ENCODE measurements at places on chromosomes 6 and 20.

GRCh38 chr6:79042088-79042798 lies 35.8 kb downstream of the PHIP start:
- no peak for DNase-seq

DNA sequence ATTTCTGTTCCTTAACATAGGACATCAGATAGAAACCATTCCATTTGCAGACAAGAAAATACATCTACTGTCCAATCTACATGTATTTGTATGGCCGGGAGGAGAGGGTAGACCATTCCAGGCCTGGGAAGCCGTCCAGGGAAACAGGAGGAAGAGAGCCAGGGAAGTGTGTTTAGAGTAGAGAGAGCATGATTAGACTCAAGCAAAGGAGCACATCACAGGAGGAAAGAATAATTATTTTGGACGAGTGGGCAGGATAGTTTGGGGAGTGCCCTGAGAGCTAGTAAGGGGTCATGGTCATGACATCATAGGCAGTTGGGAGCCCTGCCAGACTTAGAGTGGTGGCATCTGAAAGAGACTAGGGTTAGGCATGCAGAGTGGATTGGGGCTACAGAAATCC lies 250.0 kb downstream of the HIVEP2 start:
- DNase-seq, result no peak

DNA sequence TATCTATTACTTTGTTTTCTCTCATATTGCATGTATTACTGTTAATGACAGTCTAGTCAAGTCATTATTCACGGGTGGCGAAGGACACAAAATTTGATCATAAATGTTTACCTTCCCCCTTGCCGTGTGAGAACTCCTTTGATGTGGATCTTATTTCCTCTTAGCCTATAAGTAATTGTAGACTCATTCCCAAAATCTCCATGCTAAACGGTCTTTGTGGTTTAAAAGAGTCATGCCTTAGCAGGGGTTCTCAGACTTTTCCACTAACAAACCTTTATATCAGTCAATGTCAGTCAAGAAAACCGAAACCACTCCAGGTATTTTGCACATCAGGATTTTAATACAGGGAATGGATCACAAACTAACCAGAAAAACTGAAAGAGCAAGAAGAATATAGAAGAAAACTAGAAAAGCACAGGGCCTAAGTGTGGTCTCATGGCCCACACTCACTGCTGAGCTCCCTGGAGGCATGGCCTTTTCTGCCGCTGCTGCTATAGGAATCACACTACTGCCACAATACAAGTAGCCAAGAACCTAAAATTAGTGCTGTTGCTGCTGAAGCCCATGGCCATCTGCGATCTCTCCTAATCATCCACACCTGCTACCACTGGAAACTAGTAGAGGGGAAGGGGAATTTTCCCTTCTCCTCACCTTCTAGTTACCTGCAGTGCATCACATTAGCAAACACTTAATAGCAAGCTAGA lies 186.0 kb upstream of the POU3F2 start:
- no peak for DNase-seq

DNA sequence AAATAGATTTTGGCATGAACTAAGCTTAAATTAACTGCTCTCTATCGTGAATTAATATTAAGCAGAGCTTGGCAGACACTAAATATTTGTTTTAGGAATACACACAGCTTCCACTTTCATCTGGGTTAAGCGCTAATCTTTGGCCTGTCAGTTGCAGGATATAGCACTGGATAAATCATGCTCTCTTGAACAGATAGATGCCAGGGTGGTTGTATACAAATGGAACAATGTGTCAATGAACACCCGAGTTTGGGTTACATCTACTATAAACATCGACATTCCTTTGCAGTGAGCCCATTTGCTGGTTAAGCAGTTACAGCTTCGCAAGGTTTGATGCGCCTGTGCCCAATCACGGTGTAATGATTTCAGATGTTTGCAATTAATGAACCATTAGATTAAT lies 338.2 kb upstream of the ZFP64 start:
- no peak for DNase-seq

GRCh38 chr20:48463916-48464315 lies 363.9 kb downstream of the PREX1 start:
- no peak for DNase-seq

DNA sequence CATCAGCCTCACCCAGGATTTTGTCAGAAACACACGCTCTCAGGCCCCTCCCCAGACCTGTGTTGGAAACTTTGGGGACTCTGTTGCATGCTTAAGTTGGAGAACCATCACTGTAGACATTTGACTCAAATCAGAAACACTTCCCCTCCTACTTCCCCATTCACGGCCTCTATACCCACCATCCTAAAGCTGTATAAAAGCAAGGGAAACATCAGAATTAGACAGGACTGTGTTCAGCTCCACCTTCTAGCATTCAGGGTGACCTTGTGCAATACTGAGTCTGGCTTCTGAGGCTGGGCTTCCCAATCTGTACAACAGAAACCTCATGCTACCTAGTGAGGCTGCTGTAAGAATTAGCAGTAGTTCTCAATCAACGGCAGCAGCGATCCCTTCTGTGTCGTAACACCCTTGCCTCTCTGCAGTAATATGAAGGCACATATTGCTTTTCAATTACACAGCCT lies 252.3 kb downstream of the LY86 start:
- no peak for DNase-seq

DNA sequence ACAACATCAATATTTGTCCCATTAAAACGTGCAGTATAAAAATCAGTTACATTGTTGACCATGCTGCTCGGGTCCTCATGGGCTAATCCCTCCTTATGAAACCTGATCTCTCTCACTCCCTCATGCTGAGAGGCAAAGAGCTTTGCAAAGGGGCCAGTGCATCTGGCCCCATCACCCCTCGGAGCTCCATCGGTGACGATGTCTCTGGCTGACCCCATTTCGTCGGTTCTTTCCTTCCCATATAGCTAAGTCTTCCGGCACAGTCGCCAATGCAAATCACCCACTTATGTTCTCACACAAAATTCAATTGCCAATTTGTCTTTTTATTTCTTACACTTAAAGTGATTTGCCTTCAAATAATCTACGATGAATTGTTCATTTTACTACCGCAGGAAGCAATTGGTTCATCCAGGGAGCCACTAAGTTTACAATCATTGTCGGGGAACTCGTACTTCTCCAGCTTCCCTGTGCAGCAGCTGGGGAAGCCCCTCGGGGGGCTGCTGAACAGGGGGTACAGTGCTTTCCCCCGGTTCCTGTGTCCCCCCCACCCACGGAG lies 199.8 kb upstream of the CDH4 start:
- DNase-seq, result no peak

DNA sequence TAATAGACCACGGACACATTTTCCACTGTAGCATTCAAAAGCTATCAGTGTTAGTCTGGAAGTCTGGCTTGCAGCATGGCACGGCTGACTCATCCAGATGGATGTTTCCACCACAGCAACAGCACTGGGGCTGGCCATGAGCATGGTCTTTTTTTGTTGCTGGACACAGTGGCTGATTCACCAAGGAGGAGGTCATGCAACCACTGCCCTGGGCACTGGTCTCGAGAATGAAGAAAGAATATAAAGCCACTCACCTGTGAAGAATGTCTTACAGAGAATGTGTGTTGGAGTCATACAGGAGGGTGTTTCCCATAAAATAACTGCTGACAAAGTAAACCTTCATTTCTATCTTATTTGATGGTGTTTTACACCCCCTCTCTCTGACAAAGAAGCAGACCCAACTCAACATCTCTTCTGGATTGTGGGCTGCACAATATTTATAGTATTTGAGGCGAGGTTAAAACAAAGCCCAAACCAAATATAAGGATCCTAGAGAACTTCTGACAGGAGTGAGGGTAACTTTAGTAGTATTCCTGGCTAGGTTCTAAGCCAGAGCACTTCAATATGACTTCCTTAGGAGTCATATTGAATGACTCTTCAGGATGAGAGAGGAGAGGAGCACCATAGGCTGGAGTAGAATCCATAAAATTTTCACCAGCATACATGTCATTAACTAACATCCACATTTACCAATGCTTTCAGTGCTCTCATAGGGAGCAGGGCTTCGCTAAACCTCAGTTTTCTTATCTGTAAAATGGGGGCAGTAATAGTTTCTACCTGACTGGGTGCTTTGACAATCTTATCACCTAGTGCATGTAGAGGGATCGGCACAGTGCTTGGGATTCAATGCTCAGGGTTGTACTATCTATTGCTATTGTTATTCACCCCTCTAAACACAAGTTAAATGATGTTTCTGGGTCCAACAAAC lies 121.4 kb downstream of the KIF13A start:
- DNase-seq, result no peak

- DNase-seq, result no peak
Observed at GRCh38 chr6:12238219-12238618, 51.9 kb upstream of the EDN1 start.

GRCh38 chr20:4151991-4152695 lies 136.8 kb upstream of the RNF24 start:
- DNase-seq, result no peak

DNA sequence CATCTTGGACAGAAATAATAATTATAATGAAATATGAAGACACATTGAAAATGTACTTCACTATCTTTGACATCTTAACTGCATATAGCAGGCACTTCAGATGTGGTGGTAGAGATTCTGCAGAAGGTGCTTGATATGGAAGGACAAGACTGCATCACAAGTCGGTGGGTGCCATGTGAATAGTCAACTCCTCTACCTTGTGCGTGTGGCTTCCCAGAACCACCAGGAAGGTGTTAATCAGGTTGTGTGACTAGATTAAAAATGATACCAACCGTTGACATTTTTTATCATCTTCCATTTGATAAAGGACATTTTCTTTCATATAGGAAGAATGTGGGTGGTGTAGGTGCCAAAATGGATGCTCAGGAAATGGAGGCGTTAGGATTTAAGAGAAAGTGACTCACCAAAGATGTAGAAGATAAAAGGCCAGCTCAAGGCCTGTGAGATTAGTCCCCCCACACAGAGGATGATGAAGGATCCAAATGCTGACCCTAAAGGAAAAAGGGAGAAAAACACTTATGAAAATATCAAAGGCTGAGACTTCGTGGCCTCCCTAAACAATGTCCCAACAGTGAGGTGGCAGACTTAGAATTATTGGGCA lies 12.3 kb downstream of the SLC17A2 start:
- DNase-seq, result no peak

DNA sequence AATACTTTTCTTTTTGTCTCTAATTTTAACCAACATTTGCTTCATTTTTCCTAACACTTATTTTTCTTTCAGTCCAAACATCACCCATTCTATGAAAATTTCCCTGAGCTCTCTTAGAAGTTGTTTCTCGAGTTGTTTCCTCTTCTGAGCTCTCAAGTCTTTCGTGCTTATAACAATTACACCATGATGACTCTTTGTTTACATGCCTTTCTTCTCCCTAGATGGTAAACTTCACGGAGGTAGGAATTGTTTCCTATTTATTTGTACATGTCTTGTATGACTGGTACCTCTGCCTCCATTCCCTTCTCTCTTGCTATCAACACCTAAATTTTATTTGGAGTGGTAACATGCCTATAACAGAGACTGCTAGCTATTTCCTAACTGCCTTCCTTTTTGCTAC lies 6.4 kb downstream of the BLOC1S5 start:
- no peak for DNase-seq

DNA sequence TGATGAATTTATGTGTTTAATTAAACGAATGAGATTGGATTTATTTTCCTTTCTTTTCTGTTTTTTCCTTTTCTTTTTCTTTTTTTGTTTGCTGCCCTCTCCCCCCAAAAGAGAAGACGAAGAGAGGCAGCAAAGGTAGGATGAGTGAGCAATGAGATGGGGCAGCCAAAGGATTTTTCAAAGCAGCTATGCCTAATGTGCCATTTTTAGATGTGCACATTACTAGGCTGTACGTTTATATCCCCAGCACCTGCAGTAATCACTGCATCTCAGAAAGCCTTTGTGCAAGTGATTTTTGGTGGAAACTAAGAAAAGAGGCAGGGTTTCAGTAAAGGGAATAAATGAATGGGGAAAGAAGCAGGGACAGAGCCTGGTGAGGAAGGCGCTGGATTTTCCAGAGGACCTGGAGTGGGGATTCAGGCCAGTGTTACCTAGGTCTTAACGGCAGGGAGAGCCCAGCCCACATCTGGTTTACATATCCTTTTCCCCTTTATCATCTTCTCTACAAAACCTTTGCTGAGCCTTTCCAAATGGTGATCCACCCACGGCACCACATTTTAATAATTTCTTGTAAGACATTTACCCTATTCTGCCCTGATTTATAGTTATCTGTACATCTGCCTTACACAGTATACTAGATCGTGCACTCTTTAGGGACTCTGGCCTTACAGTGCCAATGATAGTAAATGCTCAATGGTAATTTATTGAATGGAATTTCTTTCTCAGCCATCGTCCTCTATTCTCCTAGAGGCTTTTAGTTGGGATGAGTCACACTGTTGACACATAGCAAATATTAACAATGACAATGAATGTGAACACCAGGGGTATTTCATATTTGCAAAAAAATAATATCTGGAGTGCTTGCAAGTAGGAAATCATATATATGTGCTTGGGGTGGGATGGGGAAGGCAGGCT lies 38.3 kb upstream of the ATXN1 start:
- no peak for DNase-seq

GRCh38 chr6:150238336-150238741 lies 95.5 kb downstream of the PPP1R14C start:
- no peak for DNase-seq

DNA sequence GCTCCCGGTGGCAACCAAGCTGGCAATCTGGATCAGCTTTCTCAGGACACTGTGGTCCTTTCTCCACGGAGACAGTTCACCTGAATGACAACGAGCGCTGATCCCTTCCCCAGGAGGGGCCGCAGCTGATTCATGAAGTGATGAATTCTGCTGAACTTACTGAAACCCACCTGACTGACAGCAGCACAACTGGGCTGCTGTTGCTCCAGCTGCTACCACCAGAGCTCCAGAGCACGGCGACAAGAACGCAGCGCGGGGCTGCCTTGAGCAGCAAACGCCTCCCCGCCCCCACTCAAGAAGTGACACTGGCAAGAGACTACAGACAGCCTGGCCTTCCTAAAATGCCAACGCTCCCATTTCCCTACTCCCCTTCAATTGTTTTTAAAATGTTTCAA lies 10.0 kb downstream of the PXDC1 start:
- DNase-seq, result no peak

- DNase-seq, result no peak
Observed at GRCh38 chr20:37356961-37357371, 11.0 kb downstream of the SRC start.

DNA sequence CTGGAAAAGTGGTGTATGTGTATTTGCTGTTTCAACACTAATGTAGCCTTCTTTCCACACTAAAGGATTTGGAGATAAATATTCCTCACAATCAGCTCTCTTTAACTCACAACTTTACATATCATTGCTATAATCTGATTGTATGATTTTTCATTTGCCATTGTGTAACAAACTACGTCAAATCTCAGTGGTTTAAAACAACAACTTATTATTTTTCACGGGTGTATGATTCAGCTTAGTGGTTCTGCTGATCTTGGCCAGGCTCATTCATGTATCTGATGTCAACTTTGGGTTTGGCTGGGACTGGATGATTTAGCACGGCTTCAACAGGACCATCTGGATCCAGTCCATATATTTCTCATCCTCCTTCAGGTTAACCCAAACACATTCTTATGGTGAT lies 55.4 kb upstream of the TMX4 start:
- no peak for DNase-seq

All from activated naive CD8-positive, alpha-beta T cell treated with anti-CD3 and anti-CD28 coated beads, Interleukin-2, amount 50 U/mL, for 16 hours (primary cell).